ENCODE measurements at places on chromosomes 6 and 20.

DNA sequence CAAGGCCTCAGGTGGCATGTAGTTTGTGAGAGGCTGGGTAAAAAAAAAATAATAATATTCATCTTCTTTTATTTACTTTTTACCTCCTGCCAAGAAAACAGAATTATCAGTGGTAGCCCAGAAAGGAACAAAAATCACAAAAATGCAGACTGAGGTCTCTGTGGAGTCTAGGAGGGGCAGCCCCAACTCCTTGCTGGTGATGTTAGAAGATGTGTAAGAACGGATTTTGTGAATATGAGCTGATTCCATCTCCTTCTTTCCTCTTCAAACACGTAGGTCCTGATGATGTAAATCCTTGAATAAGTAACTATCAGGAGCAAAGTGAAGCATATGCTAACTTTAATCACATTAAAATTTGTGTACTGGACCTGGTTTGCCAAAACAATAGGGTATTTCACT, 226.8 kb downstream of the EYA4 start:
- DNase-seq, result no peak

DNA sequence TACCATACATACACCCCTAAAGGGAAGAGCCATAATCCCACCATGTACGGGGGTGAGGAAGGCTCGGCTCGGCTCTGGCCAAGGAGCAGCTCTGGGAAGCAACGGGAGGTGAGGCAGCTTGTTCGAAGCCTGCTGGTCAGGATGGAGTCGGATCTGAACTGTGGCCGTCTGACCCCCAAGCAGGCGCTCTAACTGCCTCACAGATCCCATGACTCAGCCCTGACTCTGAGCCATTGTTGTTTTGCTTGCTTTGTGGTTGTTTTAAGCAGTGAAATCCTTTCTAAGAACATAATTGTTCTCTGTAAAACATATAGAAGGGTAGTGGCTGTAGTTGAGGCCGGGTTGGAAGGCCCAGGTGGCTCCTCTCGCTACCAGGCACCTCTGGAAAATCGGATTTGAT, 10.9 kb downstream of the C6orf132 start:
- no peak for DNase-seq

GRCh38 chr6:139754898-139755775, 380.7 kb upstream of the CITED2 start:
- no peak for DNase-seq

- no peak for DNase-seq
Observed at GRCh38 chr6:53898026-53898795, 103.4 kb downstream of the LRRC1 start.

DNA sequence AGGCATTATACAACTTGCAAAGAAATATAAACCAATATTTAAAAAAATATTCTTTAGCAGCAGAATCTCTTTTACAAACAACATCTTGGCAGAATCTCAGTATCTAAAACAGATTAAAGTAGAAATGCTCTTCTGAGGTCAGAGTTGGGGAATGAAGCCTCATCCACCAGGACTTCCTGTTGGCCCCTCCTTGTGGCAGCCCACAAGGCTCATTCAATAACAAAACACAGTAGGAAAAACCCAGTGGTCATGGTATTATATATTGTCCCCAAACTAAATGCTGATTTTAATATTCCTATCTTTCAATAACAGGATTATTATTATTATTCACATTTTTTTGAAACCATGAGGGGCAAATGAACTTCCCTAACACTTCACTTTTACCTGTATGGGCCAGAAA, 368.6 kb downstream of the BTBD9 start:
- DNase-seq, result no peak

DNA sequence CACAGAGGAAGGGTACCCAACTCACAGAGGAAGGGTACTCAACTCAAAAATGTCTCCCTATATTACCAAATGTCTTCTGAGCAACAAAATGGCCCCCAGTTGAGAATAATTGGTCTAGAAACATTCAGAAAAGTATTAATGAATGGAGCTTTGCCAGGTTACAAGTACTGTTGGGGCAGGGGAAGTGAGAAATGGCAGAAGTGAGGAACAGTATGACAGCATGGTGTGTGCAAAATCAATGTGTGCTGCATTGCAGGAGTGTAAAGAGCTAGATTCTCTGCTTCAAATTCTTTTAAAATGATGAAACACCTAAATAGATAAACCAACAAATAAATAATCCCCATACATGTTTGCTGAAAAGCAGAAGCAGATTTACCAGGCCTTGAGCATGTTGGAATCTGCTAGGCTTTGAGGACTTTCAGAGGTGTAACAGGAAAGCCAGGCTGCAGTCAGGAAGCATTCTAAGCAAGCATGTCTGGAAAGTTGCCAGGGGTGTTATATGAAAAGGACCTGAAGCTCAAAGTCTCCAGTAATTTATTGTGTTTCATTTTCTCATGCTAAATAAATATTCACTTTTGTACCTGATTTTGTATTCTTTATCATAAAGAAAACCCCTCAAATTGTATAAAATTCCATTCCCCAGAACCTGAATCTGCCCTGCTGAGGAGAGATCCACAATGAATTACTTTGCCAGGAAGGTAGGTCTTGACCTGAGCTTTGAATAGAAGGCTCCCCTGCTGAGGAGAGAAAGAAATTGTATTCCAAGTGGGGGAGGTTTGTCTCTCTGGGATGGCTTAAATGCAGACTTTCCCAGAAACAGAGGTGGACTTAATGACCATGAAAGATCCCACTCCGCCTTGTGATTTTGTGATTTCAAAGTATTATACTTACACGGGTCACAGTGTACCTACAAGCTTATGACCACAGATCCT, 265.0 kb upstream of the MARCKS start:
- no peak for DNase-seq

DNA sequence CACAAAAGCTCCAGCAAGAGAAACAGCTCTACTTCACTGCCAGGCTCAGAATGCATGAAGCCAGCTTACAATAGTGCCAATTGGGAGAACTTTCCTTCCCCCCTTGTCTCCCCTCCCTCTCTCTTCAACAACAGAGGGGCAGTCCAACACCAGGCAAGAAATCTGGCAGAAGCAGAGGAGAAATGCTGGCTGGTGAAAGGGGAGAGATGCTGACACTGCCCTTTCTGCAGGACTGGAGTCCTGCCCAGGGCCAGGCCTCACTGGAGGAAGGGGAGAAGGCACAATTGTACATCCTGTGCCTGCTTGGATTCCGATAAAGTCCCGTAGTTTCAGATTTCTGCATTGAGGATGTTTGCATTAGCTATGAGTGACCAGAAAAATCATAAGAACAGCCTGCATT, 148.6 kb downstream of the LRRC1 start:
- no peak for DNase-seq

- no peak for DNase-seq
Observed at GRCh38 chr6:28695715-28696114, 170.0 kb downstream of the GPX5 start.

DNA sequence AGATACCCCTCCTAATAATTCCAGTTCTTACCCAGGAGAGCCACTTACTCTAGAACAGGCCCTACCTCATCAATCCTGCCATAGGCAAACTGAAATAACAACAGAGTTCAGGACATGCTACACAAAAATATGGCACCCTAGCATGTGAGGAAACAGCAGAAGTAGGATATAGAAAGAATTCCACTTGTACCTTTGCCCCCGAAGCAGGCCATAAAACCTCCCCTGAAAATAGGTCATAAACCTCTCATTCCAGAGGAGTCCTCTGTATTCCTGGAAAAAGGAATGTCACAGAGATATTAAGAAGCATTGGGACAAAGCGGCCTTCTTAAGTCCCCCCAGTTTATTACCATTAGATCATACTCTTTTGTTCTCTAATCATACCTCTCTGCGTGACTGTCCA, 504.3 kb upstream of the MARCKS start:
- no peak for DNase-seq

DNA sequence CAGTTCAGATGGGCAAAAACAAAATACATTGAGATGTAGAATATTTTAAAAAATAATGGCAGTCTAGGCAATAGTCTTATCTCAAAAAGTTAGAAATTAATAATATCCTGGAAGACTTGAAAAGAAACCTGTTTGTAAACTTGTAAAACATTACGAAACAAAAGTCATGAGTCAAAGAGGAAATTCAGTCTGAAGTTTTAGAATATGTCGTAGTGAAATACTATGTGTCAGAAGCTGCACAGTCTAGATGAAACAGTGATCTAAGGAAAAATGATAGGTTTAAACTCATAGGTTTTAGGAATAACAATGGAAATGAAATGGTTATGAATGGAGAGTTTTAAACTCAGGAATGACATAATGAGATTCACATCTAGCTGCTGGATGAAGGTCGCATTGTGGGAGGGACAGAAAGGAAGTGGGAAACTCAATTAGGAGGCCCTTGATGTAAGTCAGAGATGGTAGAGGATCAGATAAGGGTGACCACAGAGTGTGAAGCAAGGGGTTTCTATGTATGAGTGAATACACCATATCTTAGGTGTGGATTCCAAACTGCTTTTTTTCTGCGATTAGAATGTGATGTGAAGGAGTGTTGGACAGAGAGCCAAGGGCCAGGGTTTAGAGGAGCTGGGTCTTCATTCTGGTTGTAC, 2.8 kb downstream of the SNRPB2 start:
- no peak for DNase-seq

DNA sequence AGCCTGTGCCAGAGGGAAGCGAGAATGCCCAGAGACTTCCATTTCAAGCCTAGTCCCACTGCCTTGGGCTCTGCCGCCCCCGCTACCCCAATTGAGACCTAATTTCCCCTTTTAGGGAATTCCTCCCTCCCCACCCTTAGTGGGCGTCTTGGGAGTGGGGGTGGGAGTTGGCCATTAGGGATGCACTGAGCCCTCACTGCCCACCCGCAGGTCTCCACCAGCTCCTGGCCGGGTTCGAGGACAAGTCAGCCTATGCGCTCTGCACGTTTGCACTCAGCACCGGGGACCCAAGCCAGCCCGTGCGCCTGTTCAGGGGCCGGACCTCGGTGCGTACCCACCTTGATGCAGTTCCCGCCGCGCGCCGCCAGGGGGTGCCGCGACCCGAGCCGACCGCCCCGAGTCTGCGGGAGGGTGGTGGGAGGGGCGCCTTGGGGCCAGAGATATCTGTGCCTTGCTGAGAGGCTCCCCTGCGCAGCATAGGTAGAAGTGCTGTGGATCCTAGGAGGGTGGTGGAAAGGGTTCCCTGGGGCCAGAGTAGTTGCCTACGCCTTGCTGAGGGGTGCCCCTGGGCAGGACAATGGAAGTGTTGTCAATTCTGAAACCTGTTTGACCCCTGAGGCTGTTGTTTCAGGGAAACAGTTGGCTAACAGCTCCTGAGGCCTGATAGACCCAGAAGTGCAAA, 9.2 kb downstream of the ITPA start:
- peak; percentile 78 for DNase-seq

GRCh38 chr6:35176301-35177024, 35.3 kb upstream of the TCP11 start:
- DNase-seq, result no peak

DNA sequence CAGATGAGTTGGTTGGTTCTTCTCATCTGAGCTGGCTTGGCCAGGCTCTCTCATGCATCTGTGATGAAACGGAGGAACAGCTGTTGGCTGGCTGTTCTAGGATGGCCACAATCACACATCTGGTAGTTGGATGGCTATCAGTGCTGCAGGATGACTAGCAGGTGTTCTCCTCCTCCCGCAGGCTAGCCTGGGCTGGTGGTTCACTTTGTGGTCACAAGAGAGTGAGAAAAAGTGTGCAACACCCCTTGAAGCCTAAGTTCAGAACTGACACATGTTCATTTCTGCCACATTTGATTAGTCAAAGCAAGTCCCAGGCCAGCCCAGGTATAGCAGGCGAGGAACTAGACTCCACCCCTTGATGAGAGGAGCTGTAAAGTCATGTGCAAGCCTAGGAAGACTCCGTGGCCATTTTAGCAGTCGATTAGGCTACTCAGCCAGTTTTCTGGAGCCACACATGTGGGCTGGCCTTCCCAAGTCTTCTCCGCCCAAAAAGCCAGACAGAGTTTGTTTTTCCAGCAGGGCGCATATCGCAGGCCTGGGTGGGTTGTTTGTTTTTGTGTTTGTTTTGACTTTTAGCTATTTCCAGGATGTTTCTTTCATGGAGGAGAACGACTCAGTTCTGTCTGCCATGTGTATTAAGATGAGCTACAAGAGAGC, 120.8 kb downstream of the ISM1 start:
- DNase-seq, result no peak

DNA sequence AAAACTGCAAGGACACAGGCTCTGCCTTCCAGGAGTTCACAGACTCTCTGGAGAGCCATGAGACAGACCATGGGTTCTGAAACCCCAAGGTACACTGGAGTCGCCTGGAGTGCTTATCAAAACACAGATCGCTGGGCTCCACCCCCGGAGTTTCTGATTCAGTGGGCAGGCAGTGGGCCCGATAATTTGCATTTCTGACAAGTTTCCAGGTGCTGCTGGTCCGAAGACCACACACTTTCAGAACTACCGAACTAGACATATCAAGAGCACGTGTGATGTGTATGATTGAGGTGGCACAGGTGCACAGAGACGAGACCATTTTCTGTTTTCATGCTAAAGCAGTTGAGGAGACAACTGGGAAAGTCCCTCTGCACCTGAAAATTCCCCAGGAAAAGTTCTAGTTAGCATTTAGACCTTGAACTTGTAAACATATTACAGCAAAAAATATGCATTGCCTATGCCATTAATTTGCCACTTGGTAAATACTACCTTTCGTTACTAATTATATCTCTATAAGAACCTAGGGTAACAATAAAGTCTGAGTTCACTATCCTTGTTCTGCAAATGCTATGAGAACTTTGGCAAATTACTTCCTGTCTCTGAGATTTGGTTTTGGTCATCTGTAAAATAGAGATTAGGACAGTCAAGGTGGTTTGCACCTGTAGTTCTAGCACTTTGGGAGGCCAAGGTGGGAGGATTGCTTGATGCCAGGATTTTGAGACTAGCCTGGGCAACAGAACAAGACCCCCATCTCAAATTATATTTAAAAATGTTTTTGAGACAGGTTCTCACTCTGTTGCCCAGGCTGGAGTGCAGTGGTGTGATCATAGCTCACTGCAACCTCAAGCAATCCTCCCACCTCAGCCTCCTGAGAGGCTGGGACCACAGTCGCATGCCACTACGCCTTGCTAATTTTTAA, 14.3 kb upstream of the PIM1 start:
- DNase-seq, result no peak

- DNase-seq, result peak; percentile 39
Observed at GRCh38 chr6:51855310-51856082, 231.9 kb downstream of the PKHD1 start.

GRCh38 chr20:49819702-49820101, 7.1 kb downstream of the SLC9A8 start:
- no peak for DNase-seq

GRCh38 chr6:145323646-145324045, 411.7 kb downstream of the EPM2A start:
- no peak for DNase-seq

DNA sequence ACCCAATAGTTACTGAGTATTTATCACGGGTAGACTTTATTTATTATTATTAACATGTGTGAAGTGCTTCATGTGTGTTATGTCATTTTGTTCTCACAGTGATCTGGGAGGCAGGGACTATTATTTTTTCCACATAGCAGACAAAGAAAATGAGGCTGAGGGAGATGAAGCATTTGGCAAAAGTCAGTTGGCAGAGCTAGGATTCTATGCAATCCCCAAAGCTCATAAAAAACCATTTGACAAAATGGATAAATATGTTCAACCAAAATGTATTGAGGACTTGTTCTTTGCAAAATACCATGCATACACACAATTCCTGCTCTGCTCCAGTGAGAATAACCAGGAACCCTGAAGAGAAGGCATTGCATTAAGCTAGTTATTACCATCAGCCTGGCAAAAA, 184.4 kb downstream of the HS3ST5 start:
- DNase-seq, result no peak

GRCh38 chr20:36478137-36478905, 63.0 kb upstream of the MYL9 start:
- DNase-seq, result no peak

Measured in Calu3 (cell line).